Vagina (tissue), 2 donors: ENCODE measurements at places on chromosomes 2 and 18. TPM values are rescaled to one million over a fixed set of nuclear protein-coding genes. Genes with fewer than 3 reads are reported as not detected.

The SERPINB3 gene
- total RNA-seq: 464 TPM

The HIBCH gene
- total RNA-seq: 25.0 TPM

The PLEKHH2 gene
- 27.5 TPM for total RNA-seq

- DNase-seq: no peak
Measured at GRCh38 chr2:8346706-8347430, 335.0 kb upstream of the ID2 start.

- DNase-seq: no peak
Measured at GRCh38 chr2:216660496-216660895, 27.3 kb downstream of the IGFBP2 start.

DNA sequence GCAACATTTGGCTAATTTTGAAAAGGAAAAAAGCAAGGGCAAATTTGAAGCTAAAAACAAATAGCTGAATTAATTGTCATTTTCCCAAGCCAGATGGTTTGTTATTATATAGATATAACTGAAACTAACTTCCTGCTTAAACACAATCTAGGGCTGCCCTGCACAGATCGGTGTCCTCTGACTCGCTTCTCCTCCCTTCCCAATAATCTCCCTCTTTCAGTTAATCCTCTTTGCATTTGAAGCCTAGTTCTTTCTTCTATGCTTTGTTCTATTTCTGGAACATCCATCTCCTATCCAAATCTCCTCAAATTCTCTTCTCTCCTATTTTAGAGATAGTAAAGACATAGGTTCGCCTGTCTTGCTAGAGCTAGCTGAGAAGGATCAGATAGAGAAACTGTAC lies 328.1 kb downstream of the SLC8A1 start:
- no peak for DNase-seq

GRCh38 chr18:9697121-9697520 lies 11.0 kb upstream of the RAB31 start:
- no peak for DNase-seq
